ENCODE measurements at places on chromosomes 3 and 15.

GRCh38 chr3:173531602-173532001, 134.1 kb downstream of the NLGN1 start:
- no peak for DNase-seq

DNA sequence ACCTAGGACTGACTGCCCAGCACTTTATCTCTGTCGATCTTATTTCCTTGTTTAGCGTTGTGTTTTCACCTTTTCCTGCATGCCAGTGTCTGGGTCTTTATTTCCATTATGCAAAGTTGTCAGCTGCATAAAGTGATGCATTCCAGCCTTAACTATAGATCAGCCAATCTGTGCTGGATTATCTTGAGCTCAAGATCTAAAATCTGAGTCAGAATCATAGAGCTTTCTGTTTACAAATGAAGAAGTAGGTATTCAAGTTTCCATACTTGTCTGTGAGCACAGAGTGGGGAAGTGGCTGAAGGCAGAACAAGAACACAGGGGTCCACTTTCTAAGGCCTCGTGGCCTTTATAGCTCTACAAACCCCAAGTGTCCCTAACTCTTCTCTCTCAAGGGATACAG, 82.4 kb upstream of the PLCL2 start:
- DNase-seq = no peak

DNA sequence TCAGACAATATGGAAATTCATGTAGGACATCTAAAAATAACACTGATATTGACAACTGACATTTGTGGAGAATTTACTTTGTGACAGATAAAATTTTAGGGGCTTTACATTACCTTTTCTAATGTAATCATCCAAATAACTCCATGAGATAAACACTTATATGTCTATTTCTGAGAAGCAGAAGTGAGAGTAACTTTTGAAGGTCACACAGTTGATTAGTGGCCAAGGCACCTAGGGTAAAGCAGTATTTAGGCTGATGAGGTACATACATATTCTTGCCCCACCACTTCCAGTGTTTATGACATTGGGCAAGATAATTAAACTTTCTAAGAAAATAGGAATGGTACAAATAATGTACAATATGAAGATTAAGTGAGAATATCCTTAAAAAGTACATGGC, 248.4 kb downstream of the CPNE4 start:
- DNase-seq = no peak

DNA sequence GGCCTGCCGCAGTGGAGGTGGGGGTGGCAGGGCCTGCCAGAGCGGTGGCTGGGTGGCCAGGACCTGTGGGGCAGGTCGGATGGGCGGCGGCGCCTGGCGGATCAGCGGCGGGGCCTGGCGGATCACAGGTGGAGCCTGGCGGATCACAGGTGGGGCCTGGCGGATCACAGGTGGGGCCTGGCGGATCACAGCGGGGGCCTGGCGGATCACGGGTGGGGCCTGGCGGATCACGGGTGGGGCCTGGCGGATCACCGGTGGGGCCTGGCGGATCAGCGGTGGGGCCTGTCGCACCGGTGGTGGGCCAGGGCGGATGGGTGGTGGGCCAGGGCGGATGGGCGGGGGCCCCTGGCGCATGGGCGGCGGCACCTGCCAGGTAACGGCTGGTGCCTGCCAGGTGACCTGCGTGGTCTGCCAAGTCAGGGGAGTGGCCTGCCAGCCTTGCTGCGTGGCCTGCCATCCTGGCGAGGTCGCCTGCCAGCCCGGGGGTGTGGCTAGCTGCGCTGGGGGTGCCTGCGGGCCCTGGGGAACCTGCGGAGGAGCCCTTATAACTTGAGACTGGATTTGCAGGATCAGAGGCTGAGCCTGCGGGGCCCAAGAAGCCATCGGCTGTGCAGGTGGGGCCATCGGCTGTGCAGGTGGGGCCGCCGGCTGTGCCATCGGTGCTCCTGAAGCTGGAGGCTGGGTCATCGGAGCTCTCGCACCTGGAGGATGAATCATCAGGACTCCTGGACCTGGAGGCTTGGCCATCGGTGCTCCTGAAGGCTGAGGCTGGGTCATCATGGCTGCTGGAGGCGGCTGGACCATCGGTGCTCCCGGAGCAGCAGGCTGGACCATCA, 1.3 kb downstream of the MAGEL2 start:
- no peak for DNase-seq

GRCh38 chr3:10205451-10206165, 40.9 kb downstream of the IRAK2 start:
- no peak for DNase-seq

GRCh38 chr3:58049143-58049785, 41.0 kb downstream of the FLNB start:
- DNase-seq = no peak

GRCh38 chr15:93042691-93043378, 46.2 kb downstream of the RGMA start:
- DNase-seq = no peak

DNA sequence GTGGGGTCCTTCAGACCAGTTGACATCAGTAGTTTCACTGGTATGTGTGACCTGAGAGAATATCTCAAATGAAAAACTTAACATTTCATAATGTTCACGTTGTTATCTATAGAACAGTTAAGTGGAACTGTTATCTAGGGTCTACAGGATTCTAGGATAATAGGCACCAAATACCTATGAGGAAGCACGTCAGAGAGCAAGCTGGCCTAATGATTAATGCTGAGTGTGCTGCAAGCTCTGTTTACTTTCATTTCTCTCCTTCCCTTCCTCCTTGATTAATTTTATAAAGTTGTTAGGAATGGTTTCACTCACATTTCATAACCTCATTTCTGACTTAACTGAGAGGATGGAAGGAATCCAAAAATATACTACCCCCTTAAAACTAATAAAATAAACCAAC, 362.5 kb upstream of the ZNF717 start:
- DNase-seq = no peak

DNA sequence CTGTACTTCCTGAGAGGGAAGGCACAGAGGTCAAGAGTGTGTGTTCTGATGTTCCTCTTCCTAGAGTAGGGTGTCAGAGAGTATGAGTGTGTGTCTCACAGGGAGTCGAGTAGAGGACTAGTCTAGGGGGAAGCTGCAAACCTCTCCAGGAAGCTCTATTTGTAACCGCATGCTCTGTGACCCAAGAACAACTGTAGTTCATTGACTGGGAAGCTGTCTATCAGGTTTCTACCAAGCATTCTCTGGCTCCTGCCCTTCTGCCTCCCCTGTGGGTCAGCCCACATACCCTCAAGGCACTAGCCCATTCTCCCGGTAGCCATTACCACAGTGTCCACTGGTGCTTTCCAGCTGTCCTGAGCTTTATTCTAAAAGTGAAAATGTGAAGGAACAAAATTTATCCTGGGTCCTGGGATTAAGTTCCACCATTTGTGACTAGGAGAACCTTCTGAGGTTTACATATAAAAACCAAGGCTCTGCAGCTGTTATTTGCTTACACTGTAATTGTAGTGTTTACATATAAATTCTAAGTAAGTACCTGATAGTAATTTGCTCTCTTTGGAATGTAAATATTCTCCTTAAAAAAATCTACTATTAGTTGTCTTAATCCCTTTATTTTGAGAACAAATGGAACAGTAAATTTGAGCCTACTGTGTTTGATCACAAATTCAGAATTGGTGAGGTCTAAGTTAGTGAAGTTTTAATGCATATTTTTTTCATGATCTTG, 40.7 kb downstream of the MYRIP start:
- peak; percentile 57 for DNase-seq

GRCh38 chr15:61383421-61383820, 154.3 kb upstream of the RORA start:
- no peak for DNase-seq

DNA sequence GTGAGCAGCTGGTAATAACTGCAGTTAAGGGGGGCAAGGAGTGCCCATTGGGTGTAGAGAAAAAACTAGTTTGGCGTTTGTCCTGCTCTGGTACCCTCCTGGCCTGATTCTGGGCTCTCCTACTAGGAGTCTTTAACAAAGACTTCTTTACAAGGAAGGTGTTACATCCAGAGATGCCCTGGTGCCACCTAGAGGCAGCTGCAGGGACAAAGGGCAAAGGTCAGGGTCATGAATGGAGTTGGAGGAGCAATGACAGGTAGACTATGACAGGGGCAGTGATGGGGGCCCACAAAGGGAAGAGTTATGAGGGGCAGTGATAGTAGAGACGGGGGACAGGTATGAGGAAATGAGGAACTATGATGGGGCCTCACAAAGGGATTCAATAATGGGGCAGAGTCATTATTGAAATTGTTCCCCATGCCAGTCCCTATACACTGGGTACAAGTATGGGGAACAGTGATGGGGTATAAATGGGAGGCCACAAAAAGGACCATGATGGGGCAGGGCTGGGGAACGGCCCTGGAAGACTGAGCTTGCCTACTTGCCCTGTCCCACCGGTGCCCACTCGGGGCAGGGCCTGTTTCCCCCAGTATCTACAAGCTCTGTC, 7.9 kb downstream of the CCDC71 start:
- peak; percentile 80 for DNase-seq

DNA sequence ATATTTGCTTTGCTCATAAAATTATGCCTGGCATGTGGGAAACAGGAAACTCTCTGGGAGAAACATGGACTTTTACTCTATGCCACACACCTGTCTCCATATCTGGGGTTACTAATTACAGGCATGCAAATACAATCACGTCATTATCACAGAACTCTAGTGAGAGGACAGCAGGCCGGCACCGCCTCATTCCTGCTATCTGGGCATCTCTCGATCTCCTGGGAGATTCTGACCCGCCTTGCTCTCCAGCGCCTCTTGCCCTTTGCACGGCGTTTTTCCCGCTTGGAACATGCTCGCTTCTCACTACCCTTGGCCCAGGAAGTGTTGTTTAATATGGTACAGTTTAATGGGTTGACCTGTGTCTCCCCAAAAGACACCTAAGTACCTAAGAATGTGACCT, 45.4 kb upstream of the PARL start:
- DNase-seq = no peak

DNA sequence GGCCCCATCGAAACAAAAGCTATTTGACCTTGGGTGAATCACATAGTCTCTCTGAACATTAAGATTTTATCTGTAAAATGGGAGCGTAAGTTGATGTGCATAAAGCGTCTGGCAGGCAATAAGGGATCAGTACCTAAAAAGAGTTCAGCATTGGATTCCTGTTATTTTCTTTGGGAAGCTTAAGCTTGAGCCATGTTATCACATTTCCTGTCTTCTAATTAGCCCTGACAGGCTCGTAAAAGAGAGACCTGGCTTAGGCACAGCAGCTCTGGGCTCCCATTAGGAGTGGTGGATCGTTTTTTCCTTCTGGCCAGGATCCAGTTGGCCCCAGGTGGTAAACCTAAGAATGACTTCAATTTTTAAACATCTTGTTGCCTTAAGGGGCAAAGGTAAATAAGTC, 26.0 kb upstream of the CA12 start:
- DNase-seq = no peak

- no peak for DNase-seq
Measured at GRCh38 chr3:114356525-114356924, 62.7 kb downstream of the TIGIT start.

- DNase-seq = no peak
Measured at GRCh38 chr3:16632395-16632794, 27.2 kb upstream of the DAZL start.

GRCh38 chr3:141279077-141279967, 47.7 kb downstream of the PXYLP1 start:
- DNase-seq = peak; percentile 58

- DNase-seq = no peak
Measured at GRCh38 chr3:172355836-172356235, 92.4 kb downstream of the GHSR start.

GRCh38 chr3:41711651-41712050, 250.3 kb downstream of the ULK4 start:
- DNase-seq = peak; percentile 4

GRCh38 chr15:94416267-94416666, 184.9 kb downstream of the MCTP2 start:
- no peak for DNase-seq

GRCh38 chr15:75369897-75370581, 1.6 kb upstream of the MAN2C1 start:
- no peak for DNase-seq

- no peak for DNase-seq
Measured at GRCh38 chr3:171616798-171617197, 156.6 kb upstream of the TNIK start.

- peak; percentile 77 for DNase-seq
Measured at GRCh38 chr3:190575437-190576185, 61.7 kb downstream of the IL1RAP start.

DNA sequence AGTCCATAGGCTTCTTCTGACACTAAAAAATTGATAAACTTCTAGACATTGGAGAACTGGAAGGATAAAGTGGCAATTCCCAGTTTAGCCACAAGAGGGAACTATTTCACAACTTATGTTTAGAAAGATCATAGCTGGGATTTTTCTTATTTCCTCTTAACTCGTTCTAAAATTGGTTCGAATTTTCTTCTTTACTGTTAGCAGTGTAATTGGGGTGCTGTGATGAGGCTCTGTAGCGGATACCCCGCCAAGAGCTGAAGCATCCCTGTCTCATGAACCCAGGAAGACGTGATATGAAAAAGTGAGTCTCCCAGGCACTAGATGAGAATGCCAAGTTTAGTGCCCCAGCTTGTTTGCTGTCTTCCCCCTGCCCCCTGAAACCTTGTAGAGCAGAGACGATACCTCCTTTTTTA, 85.1 kb downstream of the PDCD6IP start:
- DNase-seq = peak; percentile 75

DNA sequence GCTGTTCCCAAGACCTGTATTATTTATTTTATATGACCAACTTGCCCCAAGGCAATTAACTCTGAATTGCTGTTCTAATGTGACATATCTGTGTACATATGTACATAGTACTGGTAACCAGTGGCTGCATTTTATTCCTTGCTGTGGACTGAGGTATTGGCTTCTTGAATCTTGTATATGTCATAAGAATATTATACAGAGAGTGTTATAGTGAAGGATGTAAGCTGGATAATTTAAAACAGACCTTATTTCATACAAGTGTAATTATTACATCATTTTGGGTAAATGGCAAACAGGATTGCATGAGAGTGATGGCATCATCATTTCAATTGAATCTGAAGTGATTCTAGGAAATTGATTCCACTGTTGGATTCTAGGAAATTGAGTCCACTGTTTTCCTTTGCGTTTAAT, 32.9 kb downstream of the B3GALNT1 start:
- DNase-seq = peak; percentile 14

GRCh38 chr15:52013151-52013791, 5.7 kb upstream of the MAPK6 start:
- DNase-seq = peak; percentile 78

DNA sequence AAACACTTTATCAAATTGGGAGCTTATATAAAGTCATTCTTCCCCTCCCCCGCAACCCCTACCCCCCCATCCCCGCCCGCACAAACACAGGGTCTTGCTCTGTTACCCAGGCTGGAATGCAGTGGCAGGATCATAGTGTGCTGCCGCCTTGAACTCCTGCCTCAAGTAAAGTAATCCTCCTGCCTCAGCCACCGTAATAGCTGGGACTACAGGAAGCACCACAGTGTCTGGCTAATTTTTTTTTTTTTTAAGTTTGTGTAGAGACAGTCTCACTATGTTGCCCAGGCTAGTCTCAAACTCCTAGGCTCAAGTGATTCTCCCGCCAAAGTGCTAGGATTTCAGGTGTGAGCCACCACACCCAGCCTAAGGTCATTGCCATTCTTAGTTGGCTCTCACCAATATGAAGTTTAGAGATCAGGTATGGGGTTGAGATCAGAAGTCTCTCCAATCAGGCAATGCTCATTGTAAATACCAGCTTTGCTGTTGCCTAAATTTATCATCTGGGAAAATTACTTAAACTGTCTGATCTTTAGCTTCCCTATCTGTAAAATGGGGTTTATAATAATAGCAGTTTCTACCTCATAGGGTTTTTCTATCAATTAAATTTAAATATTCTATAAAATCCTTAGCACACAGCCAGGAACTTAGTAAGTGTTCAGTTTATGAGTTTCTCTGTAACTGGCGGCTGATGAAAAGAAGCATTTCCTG, 60.3 kb downstream of the TGFBR2 start:
- DNase-seq = no peak

- peak; percentile 72 for DNase-seq
Measured at GRCh38 chr15:41585127-41586047, 26.4 kb downstream of the TYRO3 start.
